ENCODE measurements at places on chromosomes 2 and 18. TPM values are rescaled to one million over a fixed set of nuclear protein-coding genes. Genes with fewer than 3 reads are reported as not detected.

The SNTG2 gene
- total RNA-seq = not detected

The HOXD1 gene
- not detected for total RNA-seq

The PXDN gene
- 29.2 TPM for total RNA-seq

The MBOAT2 gene
- 93.3 TPM for total RNA-seq

The ABCB11 gene
- 0.26 TPM for total RNA-seq

The KYNU gene
- 31.4 TPM for total RNA-seq

The ZBTB7C gene
- under 0.01 TPM for total RNA-seq

The MSH2 gene
- total RNA-seq = 7.3 TPM

The ABCG8 gene
- under 0.01 TPM for total RNA-seq

The HNMT gene
- 1.1 TPM for total RNA-seq

The ESPNL gene
- not detected for total RNA-seq

The CCDC85A gene
- 0.13 TPM for total RNA-seq

The FOSL2 gene
- total RNA-seq = 77.1 TPM

The HRH4 gene
- total RNA-seq = 0.13 TPM

The GNAL gene
- total RNA-seq = 8.8 TPM

The SERPINB12 gene
- total RNA-seq = 1.4 TPM

The RAB27B gene
- total RNA-seq = 65.5 TPM

The B3GNT7 gene
- 0.26 TPM for total RNA-seq

The PGAP1 gene
- 8.3 TPM for total RNA-seq

The KCNG3 gene
- not detected for total RNA-seq

The PUM2 gene
- total RNA-seq = 43.7 TPM

Measured in bronchial epithelial cell (primary cell).